ENCODE measurements at places on chromosomes 2 and 18. TPM values are rescaled to one million over a fixed set of nuclear protein-coding genes. Genes with fewer than 3 reads are reported as not detected.

DNA sequence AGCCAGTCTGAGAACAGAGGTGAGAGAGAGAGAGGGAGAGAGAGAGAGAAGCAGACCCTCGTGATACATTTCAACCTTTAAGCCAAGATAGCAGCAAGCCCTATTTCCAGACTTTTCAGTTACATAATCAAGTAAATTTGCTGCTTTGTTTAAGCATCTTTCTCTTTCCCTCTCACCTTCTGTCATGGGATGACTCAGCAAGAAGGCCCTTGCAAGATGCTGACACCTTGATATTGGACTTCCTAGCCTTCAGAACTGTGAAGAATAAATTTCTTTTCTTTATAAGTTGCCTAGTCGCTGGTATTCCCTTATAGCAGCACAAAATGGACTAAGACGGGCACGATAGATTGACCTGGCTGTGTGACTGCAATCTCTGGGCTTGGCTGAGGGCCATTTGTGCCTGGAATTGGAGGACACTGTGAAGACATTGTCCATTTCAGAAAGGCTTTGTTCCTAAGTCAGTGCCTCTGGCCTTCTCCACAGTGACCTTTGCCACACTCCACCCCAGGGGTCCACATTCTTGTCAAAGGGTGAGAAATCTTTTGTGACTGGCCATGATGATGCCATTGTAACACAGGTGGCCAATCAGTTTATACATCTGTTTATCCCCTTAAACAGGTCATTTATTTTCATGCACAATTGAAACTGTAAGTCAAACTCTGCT is 51.3 kb upstream of the ITSN2 start:
- no peak for DNase-seq

GRCh38 chr2:50443868-50444630 is 587.9 kb downstream of the NRXN1 start:
- no peak for DNase-seq

The C2orf80 gene
- total RNA-seq, result not detected

GRCh38 chr18:12398625-12399024 is 9.1 kb upstream of the PRELID3A start:
- no peak for DNase-seq

The CCDC68 gene
- total RNA-seq, result 2.6 TPM

- DNase-seq, result no peak
Measured at GRCh38 chr2:121136323-121136722, 148.7 kb downstream of the TFCP2L1 start.

DNA sequence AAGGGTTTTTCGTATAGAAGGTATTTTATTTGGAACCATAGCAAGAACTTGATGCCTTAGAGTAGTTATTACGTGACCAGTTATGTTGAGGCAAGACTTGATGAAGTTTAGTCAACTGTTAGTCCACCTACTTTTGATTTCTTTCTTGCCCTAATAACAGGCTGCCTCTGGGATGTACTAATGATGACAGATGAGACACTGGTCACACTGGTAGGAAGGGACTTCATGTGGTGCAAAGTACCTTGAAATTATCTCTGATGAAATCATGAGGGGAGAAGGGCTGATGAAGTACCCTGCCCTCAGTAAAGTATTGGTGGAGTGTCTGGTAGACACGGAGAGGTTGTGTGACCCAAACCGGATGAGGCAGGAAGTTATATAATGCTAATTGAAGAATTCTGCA is 5.4 kb downstream of the DIS3L2 start:
- DNase-seq, result no peak

The MRPS5 gene
- 41.9 TPM for total RNA-seq

GRCh38 chr2:70431716-70432347 is 121.8 kb downstream of the TGFA start:
- DNase-seq, result no peak

The RELCH gene
- total RNA-seq, result 63.6 TPM

DNA sequence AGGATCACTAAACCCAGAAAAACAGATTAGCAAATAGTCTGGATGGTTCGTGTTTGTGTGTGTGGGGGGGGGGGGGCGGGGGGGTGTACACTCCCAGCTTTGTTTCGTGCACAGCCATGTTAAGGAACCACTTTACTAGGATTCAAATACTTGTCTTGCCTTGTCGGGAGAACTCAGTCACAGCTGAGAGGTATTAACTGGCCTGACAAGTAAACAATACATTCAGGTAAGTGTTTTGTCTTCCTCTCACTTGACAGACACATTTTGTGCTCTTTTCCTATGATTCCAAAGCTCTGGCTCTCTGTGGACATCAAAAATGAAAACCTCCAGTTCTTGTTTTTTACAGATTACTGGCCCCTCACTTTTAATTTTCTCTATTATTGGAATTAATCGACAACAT is 173.5 kb downstream of the LRP1B start:
- DNase-seq, result no peak

DNA sequence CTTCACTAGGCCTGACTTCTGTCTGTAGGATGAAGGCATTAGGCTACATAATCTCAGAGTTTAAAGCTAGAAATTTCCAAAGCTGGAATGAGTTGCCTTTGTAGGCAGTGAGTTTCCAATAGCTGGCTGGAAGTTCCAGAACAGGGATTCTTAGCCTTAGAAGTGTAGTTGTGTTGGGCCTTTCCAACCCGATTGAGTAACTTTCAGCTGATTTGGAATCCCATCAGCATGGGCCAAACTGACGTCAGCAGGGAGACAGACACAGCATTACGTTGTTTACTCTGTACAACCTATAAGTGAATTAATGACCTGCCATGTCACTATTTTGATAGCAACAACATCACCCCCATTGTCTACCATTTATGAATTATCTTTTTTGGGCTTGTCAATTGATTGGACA is 56.9 kb downstream of the SETBP1 start:
- DNase-seq, result no peak

DNA sequence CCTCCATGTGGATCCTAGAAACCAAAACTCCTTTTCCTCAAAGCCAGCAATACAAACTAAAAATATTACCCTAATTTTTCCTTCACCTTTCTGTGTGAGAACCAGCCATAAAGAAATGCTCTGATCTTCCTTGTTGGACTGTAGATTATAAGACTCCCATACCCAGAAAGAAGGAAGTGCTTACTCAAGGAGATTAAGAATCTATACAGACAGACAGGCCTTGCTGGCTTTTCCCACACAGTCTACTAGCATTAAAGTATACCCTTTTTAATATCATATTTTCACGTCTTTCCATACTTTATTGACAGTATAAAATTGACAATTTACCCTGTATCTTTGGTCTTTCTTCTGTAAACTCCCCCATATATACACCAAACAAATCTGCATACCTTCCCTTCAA is 139.0 kb downstream of the GULP1 start:
- no peak for DNase-seq

DNA sequence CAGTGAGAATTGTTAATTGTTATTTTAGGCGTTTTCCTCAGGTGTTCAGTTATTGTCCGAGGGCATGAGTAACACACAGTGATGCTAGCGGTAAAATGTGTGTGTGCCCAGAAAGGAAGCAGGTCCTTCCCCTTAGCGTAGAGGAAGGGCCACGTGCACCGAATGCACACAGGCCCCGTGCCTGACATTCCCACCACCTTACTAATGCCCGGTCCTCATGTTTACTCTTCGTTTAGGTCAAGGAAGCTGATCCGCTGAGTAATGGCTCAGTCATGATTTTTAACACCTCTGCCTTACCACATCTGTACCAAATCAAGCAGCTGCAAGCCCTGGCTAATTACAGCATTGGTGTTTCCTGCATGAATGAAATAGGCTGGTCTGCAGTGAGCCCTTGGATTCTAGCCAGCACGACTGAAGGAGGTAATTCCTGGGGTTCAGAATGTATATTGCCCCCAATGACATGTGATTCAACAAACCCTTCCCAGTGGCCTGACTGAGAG is 76.7 kb downstream of the MERTK start:
- DNase-seq, result no peak

GRCh38 chr2:144099780-144100377 is 420.0 kb downstream of the ZEB2 start:
- no peak for DNase-seq

DNA sequence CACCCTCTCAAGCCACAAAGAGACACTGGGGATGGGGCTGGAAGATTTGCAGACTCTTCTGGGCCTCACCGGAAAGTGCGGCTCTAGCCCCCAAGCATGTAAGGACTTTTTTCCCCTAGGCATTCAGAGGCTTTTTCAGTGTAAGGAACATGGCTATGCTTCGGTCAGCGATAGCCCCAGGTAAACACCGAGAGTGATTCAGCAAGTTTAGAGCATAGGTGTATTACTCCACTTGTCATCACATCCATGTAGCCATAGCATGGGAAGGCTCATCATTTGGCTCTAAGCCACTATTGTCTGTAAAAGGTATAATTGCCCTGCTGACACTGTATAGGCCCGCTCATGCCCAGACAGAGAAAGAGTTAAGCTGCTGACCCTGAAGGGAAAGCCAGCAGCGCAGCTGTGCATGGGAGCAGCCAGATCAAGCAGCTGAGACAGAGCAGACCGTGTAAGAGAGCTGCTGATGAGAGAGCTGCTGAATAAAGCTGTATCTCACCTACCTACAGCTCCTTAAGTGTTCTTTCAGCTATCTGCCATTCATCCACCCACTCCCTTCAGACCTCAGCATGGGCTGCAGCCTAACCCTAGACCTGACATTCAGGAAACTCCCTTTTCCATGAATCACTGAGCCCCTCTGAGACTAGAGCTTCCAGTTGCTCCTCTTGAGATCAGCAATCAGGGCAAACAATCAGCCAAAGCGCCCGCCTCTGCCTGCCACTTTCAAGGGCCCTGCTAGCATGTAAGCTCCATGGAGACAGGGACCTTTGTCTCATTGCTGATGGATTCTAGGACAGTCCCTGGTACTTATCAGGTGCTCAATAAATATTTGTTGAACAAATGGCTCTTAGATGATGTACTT is 25.5 kb downstream of the LGALSL start:
- no peak for DNase-seq

The C2orf92 gene
- total RNA-seq, result not detected

GRCh38 chr2:239401881-239402233 is 1.0 kb upstream of the HDAC4 start:
- no peak for DNase-seq

DNA sequence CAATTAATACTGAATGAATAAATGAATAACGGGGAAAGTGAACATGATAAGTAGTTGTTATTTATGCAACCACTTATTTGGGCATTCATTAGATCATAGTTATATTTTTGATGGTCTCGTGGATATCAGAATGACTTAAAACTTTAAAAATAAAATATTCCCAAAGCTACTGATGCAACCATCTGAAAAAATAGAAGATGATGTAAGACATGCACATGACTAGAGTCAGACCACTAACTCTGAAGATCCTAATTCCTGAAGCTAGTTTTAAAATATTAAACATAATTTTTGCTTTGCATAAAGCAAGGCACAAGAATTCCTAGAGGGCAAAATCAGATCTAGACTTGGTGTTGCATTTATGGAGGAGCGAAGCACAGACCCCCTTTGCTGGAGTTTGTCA is 616.1 kb downstream of the IRS1 start:
- DNase-seq, result no peak

GRCh38 chr2:216810399-216811160 is 49.3 kb downstream of the TNP1 start:
- no peak for DNase-seq

The C2orf66 gene
- total RNA-seq, result not detected

- DNase-seq, result no peak
Measured at GRCh38 chr2:153221087-153221486, 257.5 kb downstream of the RPRM start.

- no peak for DNase-seq
Measured at GRCh38 chr18:23105030-23105429, 30.3 kb upstream of the CABLES1 start.

GRCh38 chr18:67143028-67143427 is 373.5 kb downstream of the DSEL start:
- DNase-seq, result no peak

The ALK gene
- not detected for total RNA-seq

- DNase-seq, result no peak
Measured at GRCh38 chr2:215695861-215696260, 260.0 kb upstream of the FN1 start.

- DNase-seq, result no peak
Measured at GRCh38 chr18:47331026-47331425, 79.6 kb upstream of the SKOR2 start.

DNA sequence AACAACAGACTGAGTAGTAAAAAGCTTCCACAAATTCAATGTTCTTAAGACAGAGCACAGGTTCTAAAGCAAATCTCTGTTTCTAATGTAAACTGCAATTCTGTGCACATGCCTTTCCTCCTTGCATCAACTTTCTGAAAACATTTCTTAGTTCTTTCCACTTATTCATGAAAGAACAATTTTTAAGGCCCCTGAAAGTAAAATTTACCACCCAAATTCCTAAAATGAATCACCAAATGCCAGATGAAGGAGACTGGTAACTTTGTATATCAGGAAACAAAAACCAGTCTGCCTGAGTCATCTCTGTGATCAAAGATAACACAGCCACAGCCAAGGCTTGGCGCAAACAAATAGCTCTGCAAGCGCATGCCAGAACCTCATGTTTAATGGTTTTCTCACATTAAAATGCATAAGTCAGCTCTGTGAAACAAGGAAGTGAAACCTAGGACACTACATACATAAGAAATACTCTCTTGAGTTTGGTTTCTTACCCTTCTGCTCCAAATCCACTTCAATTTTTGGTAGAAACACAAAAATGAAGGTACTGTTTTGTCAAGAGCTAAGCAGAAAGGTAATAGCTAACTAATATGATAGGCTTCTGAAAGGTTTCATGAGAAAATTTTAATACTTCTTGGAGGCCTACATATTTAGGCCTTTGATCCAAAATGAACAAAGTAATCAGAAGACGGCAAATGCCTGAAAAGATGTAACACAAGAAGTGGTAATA is 169.4 kb downstream of the THADA start:
- DNase-seq, result no peak

The AFTPH gene
- 42.4 TPM for total RNA-seq

The UGT1A8 gene
- 0.35 TPM for total RNA-seq

DNA sequence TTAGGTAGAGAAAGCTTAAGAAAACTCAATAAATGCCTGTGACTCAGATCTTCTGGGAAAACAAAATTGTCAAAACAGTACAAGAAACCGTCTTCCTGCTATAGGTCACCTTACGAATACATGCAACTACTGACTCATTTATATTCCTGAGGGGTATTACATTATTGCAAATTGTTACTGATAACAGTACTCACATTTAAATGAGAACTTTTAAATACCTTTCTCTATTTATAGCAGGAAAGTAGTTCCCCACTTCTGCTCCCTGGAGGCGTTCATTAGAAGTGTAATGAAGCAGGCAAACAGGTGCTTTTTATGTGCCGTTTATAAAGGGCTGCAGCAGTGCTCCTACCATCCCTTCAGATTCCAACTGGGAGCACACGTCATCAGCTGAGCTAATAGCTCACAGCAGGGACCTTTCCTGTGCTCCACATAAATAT is 65.1 kb upstream of the RPRM start:
- DNase-seq, result no peak

GRCh38 chr18:13139885-13140450 is 78.6 kb upstream of the LDLRAD4 start:
- DNase-seq, result no peak

DNA sequence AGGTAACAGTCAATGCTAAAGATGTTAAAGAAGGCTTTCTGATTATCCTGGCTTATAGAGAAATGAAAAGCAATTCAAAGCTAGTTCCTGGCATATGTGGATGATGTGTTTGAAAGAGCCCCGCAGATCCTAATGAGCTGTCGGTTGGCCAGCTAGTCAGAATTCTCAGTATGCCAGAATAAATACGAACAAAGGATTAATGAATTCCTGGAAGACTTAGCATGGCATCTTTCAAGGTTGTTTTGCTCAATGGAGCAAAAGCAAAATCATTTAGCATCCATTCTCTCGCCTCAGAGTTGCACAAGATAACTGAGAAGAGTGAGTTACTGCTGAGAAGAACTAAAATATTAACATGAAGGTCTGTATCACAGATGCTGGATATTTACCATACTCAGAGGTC is 307.6 kb downstream of the RIT2 start:
- DNase-seq, result no peak

The PRKCE gene
- 11.8 TPM for total RNA-seq
